Stimulated activated CD8-positive, alpha-beta memory T cell treated with anti-CD3 and anti-CD28 coated beads, Interleukin-15, amount 100 ng/mL, for 1 hour (primary cell): ENCODE measurements at places on chromosomes 12 and 14.

- DNase-seq, result no peak
These were observed 104.6 kb downstream of the SLC38A1 start for GRCh38 chr12:46164186-46164761.

DNA sequence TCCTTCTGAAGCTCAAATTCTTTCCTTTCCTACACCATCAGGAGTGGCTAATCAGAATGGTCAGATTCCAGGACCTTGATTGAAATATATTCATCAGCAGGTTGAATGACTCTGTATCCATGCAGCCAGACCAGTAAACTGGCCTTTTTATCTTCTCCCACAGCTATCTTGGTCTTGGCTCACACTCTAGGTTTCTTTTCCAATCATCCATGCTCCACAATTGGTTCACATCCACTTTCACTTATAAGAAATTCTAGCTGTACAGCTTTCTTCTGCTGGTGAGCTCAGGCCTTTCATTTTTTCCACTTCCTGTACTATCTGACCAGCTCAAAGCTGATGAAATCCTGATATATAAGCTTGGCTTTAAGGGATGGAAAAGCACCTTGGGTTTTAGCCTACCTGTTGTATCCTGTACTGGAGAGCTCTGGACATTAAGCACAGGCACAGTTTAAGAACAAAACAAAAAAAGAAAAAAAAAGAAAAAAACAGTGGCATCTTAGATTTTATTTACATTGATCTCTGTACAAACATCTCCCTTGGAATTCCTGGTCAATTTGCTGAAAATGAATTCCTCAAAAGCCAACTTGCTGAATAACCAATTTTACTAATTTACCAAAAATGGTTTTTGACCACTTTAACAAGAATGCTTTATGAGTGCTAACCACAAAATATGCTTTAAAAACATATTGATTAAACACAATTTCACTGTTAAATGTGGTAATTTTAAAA is 91.6 kb upstream of the PAWR start:
- DNase-seq, result no peak

DNA sequence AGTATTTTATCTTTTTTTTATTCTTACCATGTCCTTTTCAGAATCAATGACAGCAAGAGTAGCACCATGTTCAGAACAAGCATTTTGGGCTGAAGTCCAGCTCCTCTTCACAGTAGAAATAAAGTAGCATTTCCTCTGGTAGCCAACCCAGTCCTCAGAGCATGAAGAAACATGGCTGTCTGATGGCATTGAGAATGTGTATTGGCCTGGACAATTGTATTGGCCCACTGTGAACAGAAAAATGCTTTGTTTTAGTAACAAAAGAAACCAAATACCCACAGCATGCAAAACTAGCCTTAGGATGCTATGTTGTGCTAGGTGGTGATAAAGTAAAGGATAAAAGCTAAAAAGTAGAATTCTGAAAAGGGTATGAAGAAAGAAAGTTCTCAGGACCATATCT is 5.7 kb downstream of the CD69 start:
- no peak for DNase-seq

GRCh38 chr12:64931981-64932380 is 107.5 kb downstream of the TBC1D30 start:
- DNase-seq, result no peak

DNA sequence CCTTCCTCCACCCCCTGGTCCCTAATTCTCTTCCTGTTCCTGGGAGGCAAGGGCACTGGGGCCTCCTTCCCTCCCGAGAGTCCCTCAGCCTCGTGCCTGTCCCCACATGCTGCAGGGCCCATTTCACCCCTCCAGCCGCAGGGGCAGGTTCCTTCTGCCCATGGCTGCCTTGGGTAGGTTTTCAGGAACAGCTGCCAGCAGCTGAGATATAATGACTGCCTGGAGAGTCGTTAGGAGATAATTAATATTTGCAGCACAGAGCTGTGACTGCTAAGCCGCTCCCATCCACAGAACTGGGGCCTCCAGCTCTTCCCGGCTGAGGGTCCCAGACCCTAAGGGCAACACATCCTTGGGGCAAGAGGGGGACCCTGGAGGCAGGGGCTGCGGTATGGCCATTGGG is 211.9 kb upstream of the LHX5 start:
- no peak for DNase-seq

- no peak for DNase-seq
These were observed 1.5 kb upstream of the HRK start for GRCh38 chr12:116882742-116883141.

DNA sequence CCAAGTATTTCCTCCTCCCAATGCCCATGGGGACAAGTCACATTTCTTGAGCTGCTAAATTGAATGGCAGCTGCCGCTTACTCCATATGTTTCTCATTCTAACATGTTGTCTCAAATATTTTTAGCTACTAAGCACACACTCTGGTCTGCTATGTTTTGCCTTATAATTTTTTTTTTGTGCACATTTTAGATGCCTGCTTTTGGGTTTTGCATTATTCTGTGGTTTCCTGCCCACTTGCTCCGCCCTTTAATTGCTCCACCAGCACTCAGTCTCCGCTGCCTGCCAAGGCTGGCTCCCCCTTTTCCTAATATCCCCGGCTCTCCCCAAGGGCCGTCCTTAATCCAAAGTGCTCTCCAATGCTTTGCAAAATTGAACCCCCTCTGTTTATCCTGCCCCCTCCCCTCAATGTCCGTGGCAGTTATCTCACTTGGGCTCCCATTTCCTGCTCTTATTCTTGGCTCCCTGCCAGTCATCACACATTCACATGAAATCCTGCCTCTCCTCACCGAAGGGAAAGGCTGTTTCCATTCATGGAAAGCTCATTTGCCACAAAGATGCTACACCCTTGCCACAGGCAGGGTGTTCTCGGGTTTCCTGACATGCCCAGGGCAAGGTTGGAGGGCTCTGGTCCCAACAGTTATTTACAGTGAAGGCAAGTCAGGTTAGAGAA is 79.4 kb downstream of the C12orf75 start:
- DNase-seq, result no peak

- no peak for DNase-seq
These were observed 14.1 kb upstream of the AMN1 start for GRCh38 chr12:31742891-31743290.

- DNase-seq, result no peak
These were observed 10.6 kb upstream of the MLXIP start for GRCh38 chr12:122067966-122068365.

DNA sequence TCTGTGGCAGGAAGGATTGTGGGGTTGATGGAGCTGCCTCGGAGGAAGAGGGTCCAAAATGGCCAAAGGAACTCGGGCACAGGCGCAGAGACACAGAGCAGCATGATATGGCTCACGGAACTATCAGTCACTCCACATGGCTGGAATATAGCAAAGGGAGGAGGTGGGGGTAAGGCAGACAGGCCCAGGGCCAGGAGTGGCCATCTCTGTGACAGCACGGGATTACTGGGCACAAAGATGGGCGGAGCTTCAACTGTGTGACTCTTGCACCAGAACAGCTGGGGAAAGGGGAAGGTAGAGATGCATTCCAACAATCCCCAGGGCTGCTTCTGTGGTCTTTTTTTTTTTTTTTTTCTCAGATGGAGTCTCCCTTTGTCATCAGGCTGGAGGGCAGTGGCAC is 24.8 kb upstream of the EML1 start:
- no peak for DNase-seq

GRCh38 chr14:21917699-21918436 is 244.2 kb upstream of the OR4E1 start:
- DNase-seq, result peak; percentile 38

- DNase-seq, result no peak
These were observed 399.8 kb downstream of the SLC6A15 start for GRCh38 chr12:84512751-84513150.

- no peak for DNase-seq
These were observed 65.0 kb downstream of the CDK17 start for GRCh38 chr12:96335270-96335669.

- no peak for DNase-seq
These were observed 8.7 kb downstream of the DACT1 start for GRCh38 chr14:58646479-58646878.

DNA sequence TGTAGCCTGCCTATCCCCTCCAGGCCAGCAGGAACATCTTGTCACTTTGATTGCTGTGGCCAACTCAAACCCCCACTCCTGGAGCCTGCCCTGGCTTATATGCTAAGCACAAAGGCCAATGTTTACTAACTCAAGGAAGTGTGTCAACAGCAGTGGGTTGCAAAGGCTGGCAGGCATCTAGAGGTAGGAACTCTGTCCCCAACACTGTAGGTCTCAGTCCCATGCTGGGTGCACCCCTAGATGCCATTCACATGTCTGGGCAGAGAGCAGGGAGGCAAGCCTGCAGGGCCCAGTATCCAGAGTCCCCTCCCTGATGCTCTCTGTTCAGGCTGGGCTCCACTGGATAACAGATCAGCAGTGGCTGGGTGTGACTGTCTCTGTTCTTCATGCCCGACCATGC is 1.6 kb upstream of the HPD start:
- DNase-seq, result no peak

GRCh38 chr14:90697577-90698206 is 118.5 kb downstream of the TTC7B start:
- DNase-seq, result peak; percentile 53

DNA sequence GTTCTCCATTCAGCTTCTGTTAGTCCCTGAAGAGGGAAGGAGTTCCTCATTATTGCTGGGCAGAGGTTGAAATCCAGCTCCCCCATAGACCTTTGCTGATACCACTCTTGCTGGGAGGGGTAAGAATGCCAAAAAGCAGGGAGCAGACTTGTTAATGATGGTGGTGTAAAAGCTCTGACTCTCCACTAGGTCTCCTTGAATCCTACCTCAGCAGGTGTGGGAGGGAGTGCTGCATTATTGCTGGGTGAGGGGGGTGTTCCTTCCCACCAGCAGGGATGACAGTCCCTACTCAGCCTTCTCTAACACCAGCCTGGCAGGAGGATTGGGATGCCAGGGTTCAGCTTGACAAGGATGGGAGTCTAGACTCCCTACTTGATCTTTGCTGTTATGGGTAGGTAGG is 185.8 kb upstream of the NOS1 start:
- no peak for DNase-seq

GRCh38 chr12:43108656-43109055 is 443.3 kb downstream of the ADAMTS20 start:
- DNase-seq, result no peak

GRCh38 chr12:32644431-32644830 is 34.7 kb upstream of the DNM1L start:
- no peak for DNase-seq

DNA sequence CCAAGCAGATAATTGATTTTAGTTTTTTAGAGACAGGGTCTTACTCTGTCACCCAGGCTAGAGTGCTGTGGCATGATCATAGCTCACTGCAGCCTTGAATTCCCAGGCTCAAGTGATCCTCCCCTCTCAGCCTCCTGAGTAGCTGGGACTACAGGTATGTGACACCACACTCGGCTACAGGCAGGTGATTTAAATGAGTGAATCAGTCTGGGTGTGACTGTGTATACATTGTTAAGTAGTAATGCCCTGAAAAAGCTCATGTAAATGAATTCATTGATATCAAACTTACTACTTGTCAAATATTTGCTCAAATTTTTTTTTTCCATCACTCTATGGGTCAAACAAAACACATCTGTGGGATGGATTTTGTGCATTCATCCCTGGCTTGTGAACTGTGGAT is 6.3 kb upstream of the USP44 start:
- DNase-seq, result no peak

- no peak for DNase-seq
These were observed 19.3 kb upstream of the MDM2 start for GRCh38 chr12:68788554-68789143.

- DNase-seq, result no peak
These were observed 228.0 kb upstream of the RTL1 start for GRCh38 chr14:101131451-101131916.

- no peak for DNase-seq
These were observed 29.4 kb downstream of the MAX start for GRCh38 chr14:65072937-65073336.

DNA sequence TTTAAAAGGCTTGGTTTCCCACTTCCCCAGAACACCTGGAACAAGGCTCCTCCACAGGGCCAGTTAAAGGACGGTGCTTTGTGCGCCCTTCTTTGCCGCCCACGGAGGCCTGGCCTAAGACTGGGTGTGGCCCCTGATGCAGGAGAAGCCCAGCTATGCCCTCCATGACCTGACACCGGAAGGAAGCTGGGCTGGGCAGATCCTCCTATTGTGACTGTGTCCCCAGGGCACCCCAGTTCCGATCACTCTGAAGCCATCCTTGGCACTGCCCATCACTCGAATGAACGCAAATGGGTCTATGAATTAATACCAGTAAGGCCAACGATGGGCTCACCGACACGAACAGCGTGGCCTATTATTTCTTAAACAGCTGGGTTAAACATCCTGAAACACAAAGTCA is 42.6 kb downstream of the FBXO21 start:
- no peak for DNase-seq

- no peak for DNase-seq
These were observed 12.8 kb upstream of the GPX2 start for GRCh38 chr14:64955297-64955696.

GRCh38 chr14:22838631-22839041 is 2.3 kb downstream of the MMP14 start:
- DNase-seq, result no peak

GRCh38 chr12:12305568-12306300 is 38.9 kb upstream of the LRP6 start:
- DNase-seq, result no peak

DNA sequence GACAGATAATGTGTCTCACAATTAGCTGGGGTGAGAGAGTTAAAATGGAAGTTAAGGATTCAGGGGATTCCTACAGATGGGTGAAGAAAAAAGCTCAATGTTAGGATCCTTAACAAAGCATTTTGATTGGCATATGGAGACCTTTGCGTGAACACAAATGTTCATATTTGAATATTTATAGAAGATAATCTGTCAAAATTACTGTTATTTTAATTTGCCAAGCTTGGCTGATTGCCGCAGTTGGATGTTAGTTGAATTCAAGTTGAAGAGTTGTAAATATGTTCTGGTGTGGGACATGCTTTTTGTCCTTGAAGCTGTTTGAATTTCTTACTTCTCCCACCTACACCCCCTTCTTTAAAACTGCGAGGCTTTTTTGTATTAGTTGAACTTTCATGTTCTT is 91.2 kb downstream of the FUT8 start:
- no peak for DNase-seq

DNA sequence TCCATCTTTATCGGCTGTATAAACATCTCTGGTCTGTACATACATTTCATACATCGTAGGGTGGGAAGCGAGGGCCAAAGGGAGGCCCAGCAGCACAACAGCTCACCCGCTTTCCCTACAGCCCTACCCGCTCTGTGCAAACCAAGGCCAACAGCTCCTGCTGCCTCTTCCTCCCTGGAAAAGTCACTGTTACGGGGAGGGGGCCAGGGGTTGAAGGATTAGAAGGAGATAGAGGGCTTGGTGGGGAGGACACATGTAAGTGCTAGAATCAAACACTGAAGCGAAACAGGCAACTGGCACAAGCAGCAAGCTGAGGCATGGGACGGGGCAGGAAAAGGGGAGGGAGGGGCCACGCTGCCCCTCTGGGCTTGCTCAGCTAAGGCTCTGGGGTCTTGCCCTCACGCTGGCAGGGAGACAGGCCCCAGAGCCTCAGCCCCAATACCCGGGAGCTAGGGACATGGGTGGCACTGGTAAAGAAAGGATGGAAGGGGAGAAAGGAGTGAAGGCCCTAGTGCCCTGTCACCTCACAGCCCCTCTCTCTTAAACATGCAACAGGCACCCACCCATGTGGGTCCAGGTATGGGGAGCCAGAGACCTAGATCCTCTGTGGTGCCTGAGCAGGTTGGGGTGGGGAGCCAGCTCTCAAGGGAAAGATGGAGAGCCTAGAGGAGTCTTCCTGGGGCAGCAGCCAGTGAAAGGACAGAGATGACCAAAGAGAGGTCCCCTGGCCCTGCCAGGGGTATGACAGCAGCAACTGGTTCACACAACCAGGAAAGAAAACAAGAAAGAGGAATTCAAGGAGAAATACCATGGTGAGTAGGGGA is 14.4 kb downstream of the SPRYD3 start:
- no peak for DNase-seq
